HepG2 (cell line): ENCODE measurements at places on chromosomes 6 and 20. TPM values are rescaled to one million over a fixed set of nuclear protein-coding genes. Genes with fewer than 3 reads are reported as not detected.

- no peak overlapping the region for H3K4me3 ChIP-seq
- no peak overlapping the region for H3K27ac ChIP-seq
- DNase-seq = no peak
- peaks cover 9% of the 10 kb centered on the region; the same call in 1 of the 2 replicates for H3K4me1 ChIP-seq
- H3K27me3 ChIP-seq = no peaks in the 10 kb centered on the region
- peaks cover 3% of the 10 kb centered on the region for H3K36me3 ChIP-seq
Measured at GRCh38 chr6:2791450-2791974, 26.3 kb downstream of the WRNIP1 start.

- H3K4me3 ChIP-seq = no peak overlapping the region
- no peaks in the 10 kb centered on the region for H3K36me3 ChIP-seq
- H3K27ac ChIP-seq = no peak overlapping the region
- DNase-seq = no peak
- H3K4me1 ChIP-seq = peaks cover 14% of the 10 kb centered on the region
Measured at GRCh38 chr20:6469695-6470094, 297.8 kb upstream of the BMP2 start.

DNA sequence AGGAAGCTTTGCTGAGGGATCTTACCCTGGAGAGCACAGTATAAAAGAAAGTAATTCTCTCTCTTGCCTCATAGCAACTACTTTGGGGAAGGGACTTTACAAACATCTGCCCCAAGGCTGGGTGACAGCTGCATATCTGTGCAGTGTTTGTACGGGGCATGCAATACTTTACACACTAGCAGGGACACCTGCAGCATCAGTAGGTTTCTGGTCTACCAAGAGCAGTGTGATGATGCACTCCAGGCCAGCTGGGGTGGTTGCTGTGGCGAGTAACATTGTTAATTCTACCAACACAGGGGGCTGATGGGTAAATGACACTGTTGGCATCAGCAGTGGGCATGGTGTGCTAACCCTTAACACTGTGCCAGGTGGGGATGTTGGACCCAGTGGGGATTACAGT, 48.0 kb downstream of the ADTRP start:
- DNase-seq = no peak
- H3K27me3 ChIP-seq = peaks cover 18% of the 10 kb centered on the region; the same call in 1 of the 3 replicates
- no peak overlapping the region for H3K27ac ChIP-seq

- H3K27me3 ChIP-seq = no peaks in the 10 kb centered on the region; the same call in 1 of the 2 replicates
- no peaks in the 10 kb centered on the region for H3K36me3 ChIP-seq
- no peaks in the 10 kb centered on the region; the same call in 1 of the 2 replicates for H3K4me1 ChIP-seq
- DNase-seq = no peak
Measured at GRCh38 chr6:136318676-136319075, 29.0 kb upstream of the BCLAF1 start.

GRCh38 chr6:40343318-40343876, 243.8 kb downstream of the LRFN2 start:
- H3K4me3 ChIP-seq = no peak overlapping the region
- no peaks in the 10 kb centered on the region for H3K36me3 ChIP-seq
- no peaks in the 10 kb centered on the region for H3K27me3 ChIP-seq
- H3K27ac ChIP-seq = no peak overlapping the region
- no peaks in the 10 kb centered on the region for H3K4me1 ChIP-seq
- no peak for DNase-seq

DNA sequence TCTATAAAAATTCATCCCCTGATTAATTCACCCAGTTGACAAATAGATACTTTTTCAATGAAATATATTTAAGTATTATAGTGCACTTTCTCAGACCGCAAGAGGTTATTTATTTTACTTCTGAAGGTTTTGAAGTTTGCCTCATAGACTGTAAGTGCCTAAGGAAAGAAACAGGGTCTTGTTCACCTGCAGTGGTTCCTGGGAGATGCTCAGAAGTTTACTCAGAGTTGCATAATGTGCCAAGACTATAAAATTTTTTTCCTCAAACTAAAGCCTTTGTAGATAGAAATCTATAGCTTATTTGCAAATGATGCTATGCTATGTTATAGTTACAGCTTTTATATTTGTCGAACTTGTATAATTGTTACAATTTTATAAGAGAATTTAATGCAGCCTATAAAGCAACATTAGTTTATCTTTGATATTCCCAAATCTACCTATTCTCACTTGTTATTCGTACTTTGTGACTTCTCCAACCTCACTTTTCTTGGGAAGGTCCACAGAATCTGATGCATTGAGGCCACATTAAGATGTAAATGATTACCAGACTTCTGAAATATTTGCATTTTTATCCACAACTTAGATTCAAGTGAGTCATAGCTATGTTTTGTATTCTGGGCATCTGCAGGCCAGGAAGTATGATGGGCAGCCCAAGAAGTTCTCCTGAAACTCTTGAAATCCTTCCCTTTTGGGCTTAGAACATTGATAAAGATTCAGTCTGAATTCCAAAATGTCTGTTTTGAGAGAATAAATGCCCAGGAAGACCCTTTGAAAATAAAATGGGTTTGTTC, 35.7 kb downstream of the KCNQ5 start:
- no peaks in the 10 kb centered on the region for H3K36me3 ChIP-seq
- no peaks in the 10 kb centered on the region for H3K4me1 ChIP-seq
- no peak overlapping the region for H3K27ac ChIP-seq
- no peaks in the 10 kb centered on the region for H3K27me3 ChIP-seq
- no peak overlapping the region for H3K4me3 ChIP-seq

GRCh38 chr6:113185299-113185698, 671.8 kb upstream of the MARCKS start:
- no peaks in the 10 kb centered on the region for H3K36me3 ChIP-seq
- no peaks in the 10 kb centered on the region for H3K4me1 ChIP-seq
- H3K27me3 ChIP-seq = no peaks in the 10 kb centered on the region
- H3K4me3 ChIP-seq = no peak overlapping the region

MOG gene
- total RNA-seq = not detected in 2 replicates

FRMD1 gene
- total RNA-seq = not detected in 2 replicates

PRPH2 gene
- 0.04 and 0.06 TPM in 2 replicates for total RNA-seq

CLDN20 gene
- total RNA-seq = not detected in 2 replicates

DUSP15 gene
- total RNA-seq = 0.18 and 0.93 TPM in 2 replicates
